ENCODE measurements at places on chromosomes 7 and 10. TPM values are rescaled to one million over a fixed set of nuclear protein-coding genes. Genes with fewer than 3 reads are reported as not detected.

GRCh38 chr7:17593819-17594419 lies 295.5 kb downstream of the AHR start:
- no peak for DNase-seq

DNA sequence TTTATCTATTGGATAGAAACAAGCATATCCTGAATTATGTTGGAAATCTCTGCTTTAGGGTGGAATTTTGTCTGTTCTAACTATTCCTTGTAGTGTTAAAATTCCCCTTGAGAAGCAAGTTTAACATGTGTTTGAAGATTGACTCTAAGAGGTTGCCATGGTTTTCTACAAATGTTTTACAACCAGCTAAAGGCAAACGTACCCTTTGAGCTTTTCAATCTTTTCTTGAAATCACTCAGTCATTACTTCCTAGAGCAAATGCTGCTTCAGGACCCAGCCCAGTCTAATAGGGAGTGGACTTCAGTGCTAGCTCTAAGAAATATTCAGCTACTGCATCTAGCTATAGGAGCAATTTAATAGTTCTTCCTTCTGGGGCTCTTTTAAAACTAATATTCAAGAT lies 118.8 kb upstream of the IFRD1 start:
- DNase-seq = no peak

Gene RNF32
- 0.43 TPM for total RNA-seq

Gene SCART1
- total RNA-seq = 2.9 TPM

DNA sequence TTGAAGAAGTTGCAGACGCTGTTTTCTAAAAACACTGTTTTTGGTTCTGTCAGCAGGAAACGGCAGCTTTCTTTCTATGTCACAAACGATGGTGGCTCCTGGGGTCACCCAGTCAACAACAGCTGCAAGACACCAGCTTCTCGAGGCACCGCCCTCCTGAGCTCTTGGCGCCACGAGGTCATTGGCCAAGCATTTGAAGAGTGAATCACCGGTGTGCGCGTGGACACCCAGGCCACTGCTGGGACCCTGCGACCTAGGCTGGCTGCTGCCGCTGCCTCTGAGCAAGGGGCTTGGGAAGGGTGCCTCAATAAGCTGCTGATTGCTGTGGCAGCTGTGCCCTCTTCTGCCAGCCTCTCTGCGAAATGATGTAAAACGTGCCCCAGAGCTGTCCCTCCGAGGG lies 22.5 kb upstream of the VIPR2 start:
- DNase-seq = no peak

Gene MKX
- 0.81 TPM for total RNA-seq

Gene LDB3
- 0.07 TPM for total RNA-seq

Gene ST8SIA6
- not detected for total RNA-seq

DNA sequence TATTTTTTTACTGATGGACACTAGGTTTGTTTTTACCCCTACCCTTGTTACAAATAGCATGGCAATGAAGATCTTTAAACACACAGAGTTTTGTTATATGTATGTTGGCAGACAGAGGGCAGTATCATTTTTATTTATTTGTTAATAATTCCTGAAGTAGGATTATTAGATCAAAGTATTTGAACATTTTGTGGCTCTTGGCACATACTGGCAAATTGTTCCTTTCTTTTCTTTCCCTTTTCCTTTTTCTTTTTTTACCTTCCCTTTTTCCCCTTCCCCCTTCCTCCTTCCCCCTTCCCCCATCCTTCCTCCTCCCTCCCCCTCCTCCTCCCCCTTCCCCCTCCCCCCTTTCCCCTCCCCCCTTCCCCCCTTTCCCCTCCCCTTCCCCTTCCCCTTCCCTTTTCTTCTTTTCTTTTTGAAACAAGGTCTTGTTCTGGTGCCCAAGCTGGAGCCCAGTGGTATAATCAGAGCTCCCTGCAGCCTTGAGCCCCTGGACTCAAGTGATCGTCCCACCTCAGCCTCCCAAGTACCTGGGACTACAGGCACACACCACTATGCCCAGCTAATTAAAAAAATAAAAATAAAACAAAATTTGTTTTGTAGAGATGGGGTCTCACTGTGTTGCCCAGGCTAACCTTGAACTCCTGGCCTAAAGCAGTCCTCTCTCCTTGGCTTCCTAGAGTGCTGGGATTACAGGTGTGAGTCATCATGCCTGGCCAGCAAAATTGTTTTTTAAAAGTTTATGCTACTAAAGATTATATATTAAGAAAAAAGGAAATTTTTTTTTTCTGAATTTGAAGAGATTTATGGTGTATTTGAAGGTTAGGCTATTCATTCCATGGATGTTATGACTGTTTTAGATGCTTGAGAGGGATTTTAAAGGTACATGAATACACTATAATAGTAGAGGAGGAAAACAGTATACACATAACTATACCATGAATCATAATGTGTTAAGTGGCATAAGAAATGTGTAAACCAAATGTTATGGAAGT lies 39.3 kb downstream of the SEPTIN7 start:
- DNase-seq = no peak

- DNase-seq = no peak
These were observed 23.0 kb upstream of the ZNF467 start for GRCh38 chr7:149796287-149796860.

GRCh38 chr7:26928703-26929347 lies 64.4 kb upstream of the SKAP2 start:
- no peak for DNase-seq

- DNase-seq = no peak
These were observed 30.0 kb upstream of the MSRB2 start for GRCh38 chr10:23065181-23065948.

Gene GIMAP1
- total RNA-seq = 8.7 TPM

Gene PPP1R3C
- total RNA-seq = 0.94 TPM

Gene SDK1
- 0.78 TPM for total RNA-seq
